ENCODE measurements at places on chromosomes 12 and 14.

DNA sequence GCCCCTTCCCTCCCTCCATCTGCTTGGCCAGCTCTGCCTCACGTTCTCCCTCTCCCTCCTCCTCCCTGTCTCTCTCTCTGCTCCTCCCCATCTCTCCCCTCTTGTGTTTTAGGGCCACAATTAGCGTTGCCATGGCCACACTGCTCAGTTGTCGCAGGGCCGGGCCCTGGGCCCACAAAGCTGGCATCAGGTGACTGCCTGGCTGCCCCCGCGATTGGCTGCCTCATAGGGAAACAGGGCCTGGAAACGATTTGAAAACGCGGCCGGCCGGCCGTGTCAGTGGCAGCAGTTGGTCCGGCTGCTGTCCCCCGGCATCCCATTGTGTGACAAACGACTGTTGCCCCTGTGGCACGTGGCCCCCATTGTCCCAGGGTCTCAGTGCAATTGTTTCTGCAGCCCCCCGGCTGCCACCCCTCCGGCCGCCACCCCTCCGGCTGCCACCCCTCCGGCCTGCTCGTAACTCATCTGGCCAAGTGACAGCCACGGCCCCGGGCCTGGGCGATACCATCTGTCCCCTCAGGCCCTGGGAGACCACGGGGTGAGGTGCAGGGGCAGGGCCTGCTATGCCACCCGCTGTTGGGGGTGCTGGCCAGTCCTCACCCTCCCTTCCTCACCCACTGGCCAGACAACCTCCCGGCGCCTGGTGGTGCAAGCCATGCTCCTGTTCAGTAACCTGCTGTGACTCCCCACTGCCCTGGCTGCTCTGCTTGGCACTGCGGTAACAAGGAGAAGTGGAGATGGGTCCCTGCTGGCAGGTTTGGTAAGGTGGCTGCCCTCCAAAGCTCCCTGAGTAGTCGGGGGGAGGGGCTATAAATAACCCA, 17.4 kb downstream of the FOXN4 start:
- peak; percentile 8 for DNase-seq

DNA sequence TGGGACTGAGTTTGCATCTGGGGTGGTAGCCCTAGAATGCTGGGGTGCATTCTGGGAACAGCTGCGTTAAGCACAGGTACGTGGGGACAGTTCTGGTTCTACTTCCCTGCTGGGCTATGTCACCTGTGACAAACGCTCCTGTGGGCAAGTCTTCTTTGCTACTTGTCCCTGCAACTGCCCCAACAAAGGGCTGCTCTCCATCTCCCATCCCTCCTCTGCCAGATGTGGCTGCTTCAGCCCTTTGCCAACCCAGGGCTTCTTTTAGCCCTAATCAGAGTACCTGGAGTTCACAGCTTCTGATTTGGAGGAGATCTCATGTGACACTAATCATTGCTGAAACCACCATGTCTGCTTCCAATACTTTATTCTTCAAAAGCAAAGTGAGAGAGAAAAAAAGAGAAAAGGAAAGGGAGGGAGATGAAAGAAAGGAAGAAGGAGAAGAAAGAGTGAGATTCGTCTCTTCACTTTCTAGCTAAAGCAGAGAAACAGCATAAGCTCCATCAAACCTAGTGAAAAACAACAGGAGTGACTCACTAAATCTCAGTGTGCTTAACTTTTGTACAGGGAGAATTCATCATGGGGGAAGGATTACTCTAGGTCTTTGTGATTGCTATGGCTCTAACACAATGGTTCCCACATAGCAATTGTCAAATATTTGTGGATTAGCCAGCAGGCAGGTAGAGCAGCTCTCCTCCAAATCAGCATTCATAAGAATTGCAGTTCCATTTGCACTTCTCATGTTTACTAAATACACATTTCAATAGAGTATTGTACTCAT, 174.8 kb downstream of the LRIG3 start:
- DNase-seq, result no peak

DNA sequence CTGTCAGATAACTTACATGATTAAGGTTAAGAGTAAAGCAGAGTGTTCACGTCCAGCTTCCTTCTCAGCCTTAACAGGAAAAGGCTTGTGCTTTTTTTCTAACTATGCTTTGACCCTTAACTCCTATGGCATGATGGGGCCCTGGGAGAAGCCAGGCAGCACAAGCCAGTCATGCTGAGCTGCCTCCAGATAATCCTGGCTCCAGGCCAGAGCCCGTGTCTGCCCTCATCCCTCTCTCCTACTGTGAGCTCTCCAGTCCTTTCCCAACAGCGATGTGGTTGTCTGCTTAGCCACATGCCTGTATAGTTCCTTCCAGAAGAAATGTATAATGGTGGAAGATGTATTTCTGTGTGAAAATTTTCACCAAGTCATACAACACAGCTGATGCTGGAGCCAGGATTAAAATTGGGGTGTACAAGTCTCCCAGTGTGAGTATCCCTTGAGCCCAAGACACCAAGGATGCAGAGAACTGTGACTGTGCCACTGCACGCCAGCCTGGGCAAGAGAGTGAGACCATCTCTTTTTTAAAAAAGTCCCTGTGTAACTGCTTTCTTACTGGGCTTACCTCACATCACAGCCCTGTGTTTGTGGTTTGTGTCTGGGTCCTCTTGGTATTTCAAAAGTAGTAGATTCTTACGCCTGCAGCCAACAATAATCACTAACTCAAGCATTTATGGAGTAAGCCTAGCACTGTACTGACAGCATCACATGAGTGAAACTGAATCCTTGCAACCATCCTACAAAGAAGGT, 7.9 kb upstream of the ITFG2 start:
- peak; percentile 61 for DNase-seq

DNA sequence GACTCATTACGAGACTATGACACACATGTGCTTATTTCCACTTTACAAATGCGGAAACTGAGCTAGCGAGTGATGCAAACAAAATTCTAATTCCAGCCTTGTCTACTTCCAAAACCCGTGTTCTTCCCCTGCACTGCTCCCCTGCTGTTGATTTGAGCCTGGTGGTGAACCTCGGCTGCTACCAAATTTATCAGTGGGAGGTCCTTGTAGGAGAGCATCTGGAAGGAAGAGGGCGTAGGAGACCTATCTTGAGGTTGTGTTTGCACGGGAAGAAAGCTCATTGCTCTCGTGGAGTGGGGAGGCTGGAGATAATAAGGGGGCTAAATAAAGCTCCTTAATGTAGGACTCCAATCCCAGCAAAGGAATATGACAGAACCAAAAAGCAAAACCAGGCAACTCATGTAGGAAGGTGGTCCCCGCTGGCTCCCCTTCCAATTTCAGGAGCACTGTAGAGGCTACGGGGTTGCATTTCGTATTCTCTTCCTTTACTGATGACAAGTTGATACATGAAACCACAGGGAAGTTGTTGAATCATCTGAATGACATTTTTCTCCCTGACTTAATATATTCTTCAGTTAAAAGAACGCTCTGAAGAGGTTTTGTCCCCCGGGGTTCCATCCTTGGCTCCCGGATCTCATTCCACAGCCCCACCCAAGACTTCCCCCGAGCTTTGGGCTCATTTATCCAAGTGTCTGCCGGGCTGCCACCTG, 52.6 kb downstream of the FZD10 start:
- peak; percentile 7 for DNase-seq

GRCh38 chr12:56164345-56164729, 6.2 kb downstream of the MYL6 start:
- no peak for DNase-seq

DNA sequence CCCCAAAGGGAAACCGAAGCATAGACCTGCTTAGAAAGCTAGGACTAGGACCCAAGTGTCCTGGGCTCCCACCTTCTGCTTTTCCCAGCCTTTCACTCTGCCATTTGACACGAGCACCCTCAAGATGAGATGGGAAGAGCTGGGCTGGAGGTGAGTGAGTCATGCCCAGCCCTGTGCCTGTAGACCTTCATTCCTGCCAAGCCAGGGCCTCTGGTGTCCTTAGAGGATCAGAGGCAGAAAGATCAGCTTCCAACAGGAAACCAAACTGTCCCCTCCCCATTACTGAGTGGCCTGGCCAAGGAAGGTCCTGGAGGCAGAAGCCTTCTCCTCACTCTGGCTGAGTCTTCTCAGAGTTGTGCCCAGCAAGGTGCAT, 3.5 kb downstream of the TMEM63C start:
- DNase-seq, result no peak

Measured in fibroblast of upper back skin (primary cell).